ENCODE measurements at places on chromosomes 12 and 14.

GRCh38 chr12:91225316-91225715 is 42.7 kb upstream of the DCN start:
- no peak for DNase-seq

- no peak for DNase-seq
Observed at GRCh38 chr12:98483621-98484503, 31.5 kb upstream of the TMPO start.

DNA sequence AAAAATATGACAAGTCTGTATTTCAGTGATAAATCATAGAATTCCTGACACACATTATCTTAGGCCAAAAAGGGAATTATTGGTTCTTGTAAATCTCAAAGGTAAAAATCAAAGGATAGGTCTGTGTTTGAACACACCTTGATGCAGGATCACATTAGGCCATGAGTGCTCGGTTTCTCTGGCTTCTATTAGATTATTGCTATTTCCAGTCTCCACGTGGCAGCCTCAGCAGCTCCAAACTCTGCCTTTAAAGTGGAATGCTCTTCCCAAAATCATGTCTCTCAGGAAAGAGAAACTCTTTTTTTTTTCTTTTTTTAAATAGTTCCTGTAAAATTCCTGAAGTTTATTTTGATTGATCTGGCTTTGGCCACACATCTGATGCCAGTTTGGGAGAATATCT is 105.6 kb upstream of the FRMD6 start:
- DNase-seq, result no peak

GRCh38 chr14:58287607-58288042 is 10.7 kb upstream of the ARID4A start:
- no peak for DNase-seq

DNA sequence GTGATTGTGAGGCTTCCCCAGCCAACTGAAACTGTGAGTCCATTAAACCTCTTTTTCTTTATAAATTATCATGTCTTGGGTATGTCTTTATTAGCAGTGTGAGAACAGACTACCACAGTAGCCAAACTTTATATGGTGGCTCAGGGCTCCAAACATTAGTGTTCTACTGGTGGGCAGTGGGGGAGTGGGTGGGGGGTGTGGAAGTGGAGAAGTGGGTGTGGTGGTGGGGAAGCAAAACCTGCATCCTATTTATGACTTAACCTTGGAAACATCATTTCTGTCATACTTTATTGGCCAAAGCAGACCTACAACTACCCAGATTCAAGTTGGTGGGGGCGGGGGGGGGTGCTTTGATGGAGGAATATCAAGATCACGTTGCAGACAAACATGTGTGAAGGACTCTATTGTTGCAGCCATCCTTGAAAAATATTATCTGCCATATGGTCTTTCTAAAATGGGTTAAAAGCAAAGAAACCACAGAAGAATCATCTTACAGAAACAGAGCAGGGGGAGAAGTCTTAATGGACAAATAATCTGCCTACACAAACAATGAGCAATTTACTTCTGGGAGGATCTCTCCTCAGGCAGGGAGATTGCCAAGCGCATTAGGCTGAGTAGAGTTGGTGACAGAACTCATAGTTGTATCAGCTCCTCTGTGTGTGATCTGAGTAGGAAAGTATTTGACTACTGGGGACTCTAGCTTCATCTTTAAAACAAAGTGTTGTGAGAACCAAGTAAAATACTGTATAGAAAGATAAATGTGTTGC is 1.4 kb upstream of the PWP1 start:
- no peak for DNase-seq

GRCh38 chr14:51092965-51093364 is 1.9 kb downstream of the TRIM9 start:
- no peak for DNase-seq

GRCh38 chr12:10393291-10393690 is 3.5 kb upstream of the KLRK1 start:
- no peak for DNase-seq

- DNase-seq, result no peak
Observed at GRCh38 chr12:25283006-25283405, 32.3 kb upstream of the KRAS start.
